Hypothalamus (tissue), 51 donors: ENCODE measurements at places on chromosomes 2 and 18.

DNA sequence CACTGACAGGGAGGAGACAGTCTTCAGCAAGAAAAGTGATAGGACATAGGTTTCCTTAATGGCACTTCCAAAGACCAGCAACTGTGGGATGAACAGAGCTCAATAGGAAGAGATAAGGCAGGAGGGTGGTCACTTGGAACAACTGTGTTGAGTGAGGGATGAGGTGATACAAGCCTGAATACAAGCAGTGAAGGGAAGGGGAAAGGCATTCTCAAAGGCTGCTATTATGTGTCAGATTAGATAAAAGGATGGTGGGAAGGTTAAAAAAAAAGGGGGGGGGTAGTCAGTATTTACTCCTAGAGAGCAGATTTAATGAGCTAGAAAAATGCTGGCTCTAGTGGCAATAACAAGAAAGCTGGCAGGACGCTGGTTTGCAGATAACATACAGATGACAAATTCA is 25.7 kb downstream of the CCBE1 start:
- no peak for DNase-seq

GRCh38 chr2:85719609-85720240 is 25.6 kb downstream of the GNLY start:
- DNase-seq = no peak

DNA sequence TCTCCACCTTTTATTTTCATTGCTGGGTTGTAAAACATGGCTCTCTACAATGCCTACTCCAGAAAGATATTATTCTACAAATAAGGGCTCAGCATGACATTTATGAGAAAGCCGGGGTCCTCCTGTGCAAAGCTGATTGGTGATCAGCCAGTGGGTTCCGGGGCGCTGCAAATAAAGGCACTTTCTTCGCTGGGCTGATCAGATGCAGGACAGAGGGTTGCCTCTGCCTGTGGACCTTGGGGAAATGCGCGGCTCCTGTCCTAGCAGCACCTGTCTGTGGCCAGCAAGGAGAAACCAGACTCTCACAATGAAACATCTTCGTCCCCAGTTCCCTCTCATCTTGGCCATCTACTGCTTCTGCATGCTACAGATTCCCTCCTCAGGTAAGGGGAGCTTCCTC is at the start of gene NMS:
TSS of gene NMS (plus strand) at position 301 of the 400 bp plus-strand sequence. CDS start at position 308, 7 bp downstream.
- DNase-seq = no peak

- DNase-seq = no peak
Observed at GRCh38 chr2:228541789-228542188, 360.3 kb upstream of the SPHKAP start.

- no peak for DNase-seq
Observed at GRCh38 chr2:85951351-85952067, 62.7 kb upstream of the ST3GAL5 start.

- no peak for DNase-seq
Observed at GRCh38 chr2:44016282-44016681, 20.5 kb upstream of the LRPPRC start.

DNA sequence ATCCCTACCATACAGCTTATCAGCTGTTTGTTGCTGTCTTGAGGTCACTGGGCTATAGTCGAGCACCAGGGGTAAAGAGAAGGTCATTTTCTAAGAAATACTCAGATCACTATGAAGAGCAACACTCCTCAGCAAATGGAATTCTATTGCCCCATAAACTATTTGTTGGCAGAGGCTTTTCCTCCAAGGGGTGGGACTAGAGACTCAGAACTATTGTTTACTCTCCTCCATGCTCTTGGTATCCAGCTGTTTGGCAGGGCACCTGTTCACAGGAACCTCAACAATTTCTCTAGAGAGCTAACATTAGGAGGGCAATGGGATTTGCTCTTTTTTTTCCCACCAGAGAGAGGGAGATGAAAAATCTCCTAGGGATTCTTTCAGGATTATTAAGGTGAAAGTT is 249.1 kb upstream of the SPRED2 start:
- no peak for DNase-seq
